Cerebellar nuclear complex (tissue), 1 donor: ENCODE measurements at places on chromosomes 13 and 19.

- no peak for DNase-seq
Measured at GRCh38 chr13:24220086-24220703, 59.7 kb downstream of the SPATA13 start.

DNA sequence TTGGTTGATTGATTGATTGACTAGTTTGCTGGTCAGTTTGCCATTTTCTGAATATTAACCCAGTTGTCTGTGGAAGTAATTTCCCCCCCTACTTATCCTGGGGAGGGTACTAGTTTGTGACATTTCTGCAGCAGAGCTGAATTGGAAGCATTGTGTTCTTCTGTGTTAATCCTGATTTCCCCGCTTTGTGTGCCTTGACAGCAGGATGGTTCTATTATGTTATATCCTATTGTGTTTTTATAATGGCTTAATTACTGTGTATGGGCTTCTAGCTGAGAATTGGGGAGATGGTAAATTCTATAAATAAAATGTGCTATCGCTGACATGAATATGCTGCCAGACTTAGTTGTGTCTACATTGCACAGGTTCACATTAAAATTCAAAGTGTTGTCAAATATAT lies 499.7 kb downstream of the COG6 start:
- DNase-seq, result no peak

- DNase-seq, result no peak
Measured at GRCh38 chr19:41112728-41113290, 1.4 kb upstream of the CYP2F1 start.

DNA sequence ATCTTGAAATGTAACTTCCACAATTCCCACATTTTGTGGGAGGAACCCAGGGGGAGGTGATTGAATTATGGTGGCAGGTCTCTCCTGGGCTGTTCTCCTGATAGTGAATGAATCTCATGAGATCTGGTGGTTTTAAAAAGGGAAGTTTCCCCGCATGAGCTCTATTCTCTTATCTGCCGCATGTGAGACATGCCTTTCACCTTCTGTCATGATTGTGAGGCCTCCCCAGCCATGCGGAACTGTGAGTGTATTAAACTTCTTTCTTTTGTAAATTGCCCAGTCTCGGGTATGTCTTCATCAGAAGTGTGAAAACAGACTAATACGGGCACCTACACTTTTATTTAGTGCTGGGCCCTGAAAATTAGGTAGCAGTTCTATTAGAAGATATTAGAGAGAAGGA lies 45.8 kb downstream of the TNFSF13B start:
- no peak for DNase-seq

DNA sequence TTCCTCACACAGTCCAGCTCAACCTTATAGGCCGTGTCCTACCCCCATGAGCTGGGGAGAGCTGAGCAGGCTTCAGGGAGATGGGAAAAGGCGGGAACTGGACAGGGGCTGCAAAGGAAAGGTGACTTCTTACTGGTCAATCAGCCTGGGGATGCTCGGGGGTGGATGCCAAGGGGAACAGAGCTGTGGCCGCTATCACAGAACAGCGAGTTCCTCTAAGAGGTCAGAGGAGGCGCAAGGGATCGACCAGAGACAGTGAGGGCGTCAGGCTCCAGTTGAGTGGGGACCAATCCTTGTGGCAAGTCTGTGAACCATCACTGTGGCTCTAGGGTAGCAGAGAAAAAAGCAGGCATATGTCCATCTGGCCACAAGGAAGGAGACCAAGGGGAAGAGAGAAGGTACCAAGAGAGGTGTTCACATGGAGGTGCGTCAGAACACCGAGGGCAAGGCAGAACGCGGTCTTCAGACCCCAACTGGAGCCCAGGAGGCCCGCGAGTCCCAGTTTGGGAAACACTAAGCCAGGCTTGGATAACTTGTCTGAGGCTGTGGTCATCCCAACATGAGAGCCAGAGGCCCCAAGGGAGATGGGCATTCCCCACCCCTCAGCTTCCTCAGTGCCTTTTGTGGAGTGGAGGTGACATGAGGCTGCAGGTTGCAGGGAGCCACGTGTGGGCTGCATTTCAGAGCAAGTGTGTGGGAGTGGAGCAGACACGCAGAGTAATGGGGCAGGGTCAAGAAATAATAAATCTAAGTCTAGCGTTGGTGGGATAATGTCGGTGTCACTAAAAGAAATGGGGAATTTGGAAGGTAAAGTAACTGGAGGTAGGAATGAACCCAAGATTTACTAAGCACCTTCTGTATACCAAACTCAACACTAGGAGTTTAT lies 3.9 kb downstream of the F10 start:
- no peak for DNase-seq

DNA sequence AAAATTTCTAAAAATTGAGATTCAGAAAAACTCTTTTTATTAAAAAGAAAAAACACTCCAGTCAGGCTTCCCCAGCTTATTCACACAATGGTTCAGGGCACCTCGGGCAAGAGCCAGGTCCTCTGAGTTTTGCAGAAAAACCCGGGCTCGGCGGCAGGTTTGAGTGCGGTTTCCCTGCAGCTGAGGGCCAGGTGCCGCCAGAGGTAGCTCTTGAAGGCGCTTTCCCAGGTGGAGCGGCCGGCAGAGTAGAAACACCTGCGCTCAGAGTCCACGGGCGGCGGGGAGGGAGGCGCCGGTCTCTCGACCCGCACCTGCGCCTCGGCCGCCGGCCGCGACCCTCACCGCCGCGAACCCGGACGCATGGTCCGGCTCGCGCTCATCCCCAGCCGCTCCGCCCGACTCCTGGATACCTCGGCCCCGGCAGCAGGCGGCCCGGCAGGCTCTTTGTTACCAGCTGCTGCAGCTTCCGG lies 444 bp downstream of the PROSER1 start:
- no peak for DNase-seq

- no peak for DNase-seq
Measured at GRCh38 chr19:391726-392374, 17.1 kb downstream of the C2CD4C start.

- DNase-seq, result no peak
Measured at GRCh38 chr13:25166306-25166705, 5.8 kb downstream of the AMER2 start.

- no peak for DNase-seq
Measured at GRCh38 chr19:30692879-30693503, 320.8 kb downstream of the ZNF536 start.
